ENCODE measurements at places on chromosomes 2 and 18.

DNA sequence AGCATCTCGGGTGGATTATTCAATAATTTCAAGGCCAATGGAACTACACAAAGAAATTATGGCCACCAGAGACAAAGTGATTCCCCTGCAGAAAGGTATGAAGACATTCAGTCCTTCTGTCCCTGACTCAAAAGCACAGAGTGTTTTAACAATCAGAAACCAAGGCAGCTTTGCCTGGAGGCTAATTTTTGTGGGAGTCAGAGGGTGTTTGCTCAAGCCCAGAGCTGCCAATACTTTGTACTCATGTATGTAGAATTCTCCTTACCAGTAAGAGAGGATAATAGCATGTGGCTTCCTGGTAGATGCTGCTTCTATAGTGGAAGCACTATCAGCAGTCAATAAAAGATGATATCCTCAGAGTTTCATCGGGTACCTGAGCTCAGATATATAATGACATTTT, 178.4 kb downstream of the KCNE4 start:
- no peak for DNase-seq

DNA sequence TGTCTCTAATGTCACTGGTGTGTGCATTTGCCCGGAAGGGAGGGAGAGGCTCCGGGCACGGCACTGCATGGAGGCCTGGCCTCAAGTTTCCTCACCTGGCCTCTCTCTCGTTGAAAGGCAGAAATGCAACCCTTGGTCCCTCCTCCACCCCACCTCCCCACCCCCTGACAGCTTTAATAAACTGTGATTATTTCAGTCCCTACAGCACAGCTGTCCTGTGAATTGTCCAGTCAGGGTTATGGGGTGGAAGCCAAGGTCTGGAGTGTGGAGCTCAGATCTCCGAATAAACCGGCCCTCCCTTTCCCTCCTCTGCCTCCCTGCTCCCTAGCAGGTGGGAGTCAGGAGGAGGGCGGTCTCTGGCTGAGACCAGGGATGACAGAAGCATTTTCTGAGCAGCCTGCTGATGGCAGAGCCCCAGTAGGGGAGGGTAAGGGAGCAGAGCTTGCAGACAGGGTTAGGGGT, 199.2 kb upstream of the SMAD2 start:
- no peak for DNase-seq

DNA sequence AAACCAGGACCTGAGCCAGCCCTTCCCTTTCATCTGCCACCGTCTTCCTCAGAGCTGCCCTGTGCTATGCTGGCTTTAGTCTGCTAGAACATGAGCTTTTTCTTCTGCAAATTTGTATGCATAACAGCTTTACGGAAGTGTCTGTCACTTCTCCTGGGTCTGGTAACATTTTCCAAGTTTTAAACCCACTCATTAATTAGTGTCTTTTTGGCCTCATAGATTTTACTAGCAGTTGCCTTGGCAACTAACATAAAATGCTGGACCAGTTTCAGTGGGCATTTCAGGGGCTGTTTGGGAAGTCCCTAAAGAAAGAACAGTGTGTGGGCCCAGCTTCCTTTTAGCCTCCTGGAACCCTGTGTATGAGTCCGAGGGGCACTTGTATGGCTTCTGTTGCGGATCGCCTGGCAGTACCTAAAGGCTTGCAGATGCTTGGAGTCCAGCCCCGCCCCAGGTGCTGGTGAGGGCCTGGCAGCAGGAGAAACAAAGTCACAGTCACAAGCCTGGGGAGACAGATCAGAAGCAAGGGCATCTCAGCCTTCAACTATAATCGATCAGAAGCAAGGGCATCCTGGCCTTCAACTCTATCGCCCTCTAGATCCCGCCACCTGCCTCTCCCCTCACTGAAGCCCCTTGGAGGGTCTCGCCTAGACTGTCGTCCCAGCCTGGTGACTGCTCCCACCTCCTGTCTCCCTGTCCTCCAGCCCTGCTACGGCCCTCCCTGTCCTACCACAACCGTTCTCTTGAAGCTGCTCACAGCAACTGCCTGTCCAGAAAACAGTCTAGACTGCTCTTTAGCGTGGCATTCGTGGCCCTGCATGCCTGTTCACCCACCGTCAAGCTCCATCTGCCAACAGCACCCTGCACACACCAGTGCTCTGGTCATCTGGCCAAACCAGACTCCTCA, 36.8 kb upstream of the MAPRE3 start:
- no peak for DNase-seq

GRCh38 chr2:1708476-1709334, 35.6 kb downstream of the PXDN start:
- DNase-seq, result no peak

DNA sequence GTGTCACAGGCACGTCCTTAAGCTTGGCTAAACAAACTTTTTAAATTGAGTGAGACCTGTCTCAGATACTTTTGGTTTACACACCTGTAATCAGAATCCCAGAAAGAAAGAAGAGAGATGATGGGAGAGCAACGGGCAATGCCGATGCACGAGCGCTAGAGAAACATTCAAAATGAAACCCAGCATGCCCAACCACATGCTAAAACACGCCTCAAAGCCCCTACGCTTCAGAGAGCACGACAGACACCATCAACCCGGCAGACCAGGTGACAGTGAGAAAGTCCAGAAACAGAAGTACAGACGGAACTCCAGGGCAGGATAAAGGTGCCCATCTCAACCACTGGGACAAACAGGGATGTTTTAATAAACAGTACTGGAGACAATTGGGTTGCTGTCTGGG, 85.5 kb downstream of the HDAC4 start:
- no peak for DNase-seq

DNA sequence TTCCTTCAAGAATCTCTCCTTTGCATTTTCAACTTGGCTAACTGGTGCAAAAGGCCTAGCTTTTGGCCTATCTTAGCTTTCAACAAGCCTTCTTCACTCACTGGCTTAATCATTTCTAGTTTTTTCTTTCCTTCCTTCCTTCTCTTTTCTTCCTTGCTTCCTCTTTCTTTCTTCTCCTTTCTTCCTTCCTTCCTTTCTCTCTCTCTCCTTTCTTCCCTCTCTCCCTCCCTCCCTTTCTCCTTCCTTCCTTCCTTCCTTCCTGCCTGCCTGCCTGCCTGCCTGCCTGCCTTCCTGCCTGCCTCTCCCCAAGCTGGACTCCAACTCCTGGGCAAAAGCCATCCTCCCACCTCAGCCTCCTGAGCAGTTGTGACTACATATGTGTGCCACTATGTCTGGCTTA, 176.2 kb upstream of the APCDD1 start:
- no peak for DNase-seq

GRCh38 chr2:33217406-33217805, 259.0 kb upstream of the RASGRP3 start:
- DNase-seq, result no peak
